ENCODE measurements at places on chromosomes 7 and 10.

DNA sequence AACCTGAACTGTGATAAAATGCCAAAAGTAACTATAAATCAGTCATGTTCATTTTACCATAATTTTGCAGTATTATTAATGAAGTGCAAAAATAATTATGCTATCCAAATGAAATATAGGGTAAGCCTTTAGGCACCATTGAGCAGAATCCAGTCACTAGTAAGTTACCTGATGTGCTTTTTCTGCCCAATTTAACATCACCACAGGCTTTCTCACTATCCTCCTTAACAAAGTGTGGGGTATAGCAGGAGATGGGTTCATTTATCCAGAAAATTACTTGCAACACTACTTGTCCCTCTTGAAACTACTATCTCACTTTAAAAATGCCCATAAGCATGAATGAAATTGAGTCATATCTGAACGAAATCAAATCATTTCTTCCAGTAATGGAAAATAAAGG is 211.0 kb downstream of the SEMA3A start:
- DNase-seq, result no peak

- DNase-seq, result no peak
Measured at GRCh38 chr10:51564896-51565510, 134.4 kb downstream of the CSTF2T start.

DNA sequence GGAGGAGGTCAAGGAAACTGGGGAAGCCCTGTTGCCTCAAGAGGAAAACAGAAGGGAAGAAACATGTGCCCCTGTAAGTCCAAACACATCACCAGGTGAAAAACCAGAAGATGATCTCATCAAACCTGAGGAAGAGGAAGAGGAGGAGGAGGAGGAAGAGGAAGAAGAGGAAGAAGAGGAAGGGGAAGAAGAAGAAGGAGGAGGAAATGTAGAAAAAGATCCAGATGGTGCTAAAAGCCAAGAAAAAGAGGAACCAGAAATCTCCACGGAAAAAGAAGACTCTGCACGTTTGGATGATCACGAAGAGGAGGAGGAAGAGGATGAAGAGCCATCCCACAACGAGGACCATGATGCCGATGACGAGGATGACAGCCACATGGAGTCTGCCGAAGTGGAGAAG is 82.7 kb upstream of the SAMD8 start:
- no peak for DNase-seq

GRCh38 chr10:46326971-46327370 is 40.2 kb downstream of the ANTXRL start:
- no peak for DNase-seq

GRCh38 chr7:133629701-133630100 is 376.8 kb downstream of the EXOC4 start:
- no peak for DNase-seq

GRCh38 chr7:125605241-125605640 is 675.6 kb upstream of the POT1 start:
- no peak for DNase-seq

DNA sequence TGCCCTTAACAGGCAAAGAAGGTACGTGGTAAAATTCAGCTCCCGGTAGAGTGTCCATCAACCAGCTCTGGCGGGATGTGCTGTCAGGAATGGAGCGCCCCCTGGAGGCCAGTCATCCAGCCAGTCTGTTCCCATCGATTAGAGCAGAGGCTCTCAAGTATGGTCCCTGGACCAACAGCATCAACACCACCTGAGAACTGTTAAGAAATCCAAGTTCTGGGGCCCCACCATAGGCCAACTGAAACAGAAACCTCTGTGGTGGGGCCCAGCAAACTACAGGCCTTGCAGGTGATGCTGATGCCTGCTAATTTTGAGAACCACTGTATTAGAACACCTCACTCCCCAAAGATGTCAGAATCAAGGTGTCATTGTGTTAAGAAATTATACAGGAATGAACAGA is 109.2 kb downstream of the DPY19L1 start:
- no peak for DNase-seq

- no peak for DNase-seq
Measured at GRCh38 chr7:105723572-105723971, 142.3 kb upstream of the EFCAB10 start.

DNA sequence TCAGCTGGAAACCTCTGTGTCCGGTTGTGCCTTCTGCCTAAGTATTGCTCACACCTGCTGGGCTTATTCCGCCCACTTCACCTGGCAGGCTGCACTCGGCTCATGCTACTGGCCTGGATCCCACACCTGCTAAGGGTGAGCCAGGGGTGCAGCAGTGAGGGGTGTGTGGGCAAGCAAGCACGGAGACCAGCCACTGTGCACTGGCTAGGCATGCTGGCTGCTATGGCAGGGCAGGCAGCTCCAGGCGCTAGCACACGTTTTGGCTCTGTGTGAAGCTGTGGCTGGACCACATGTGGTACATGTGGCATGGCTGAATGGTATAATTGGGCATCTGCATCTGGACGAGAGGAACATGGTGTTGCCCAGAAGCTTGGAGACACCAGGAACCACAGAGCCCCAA is 940.7 kb downstream of the NRG3 start:
- no peak for DNase-seq

Measured in breast epithelium (tissue), 4 donors.